ENCODE measurements at places on chromosomes 3 and 15.

DNA sequence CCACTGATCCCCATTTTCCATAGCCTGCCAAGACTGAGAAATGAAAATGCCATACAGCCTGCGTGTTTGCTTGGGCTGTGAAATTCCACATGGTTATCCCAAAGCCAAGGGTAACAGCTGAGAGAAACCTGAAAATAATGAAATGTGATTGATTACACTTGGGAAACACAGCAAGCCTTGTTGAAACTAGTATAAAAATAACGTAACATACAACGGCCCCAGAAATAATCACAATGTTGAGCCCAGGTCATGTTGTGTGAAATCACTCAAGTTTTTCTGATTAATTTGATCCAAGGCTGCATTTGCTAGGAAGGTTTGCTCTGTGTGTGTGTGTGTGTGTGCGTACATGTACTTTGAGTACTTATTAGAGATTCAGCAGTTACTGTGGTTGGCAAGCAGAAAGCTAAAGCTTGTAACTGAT is 269.0 kb downstream of the OXSM start:
- DNase-seq: no peak

DNA sequence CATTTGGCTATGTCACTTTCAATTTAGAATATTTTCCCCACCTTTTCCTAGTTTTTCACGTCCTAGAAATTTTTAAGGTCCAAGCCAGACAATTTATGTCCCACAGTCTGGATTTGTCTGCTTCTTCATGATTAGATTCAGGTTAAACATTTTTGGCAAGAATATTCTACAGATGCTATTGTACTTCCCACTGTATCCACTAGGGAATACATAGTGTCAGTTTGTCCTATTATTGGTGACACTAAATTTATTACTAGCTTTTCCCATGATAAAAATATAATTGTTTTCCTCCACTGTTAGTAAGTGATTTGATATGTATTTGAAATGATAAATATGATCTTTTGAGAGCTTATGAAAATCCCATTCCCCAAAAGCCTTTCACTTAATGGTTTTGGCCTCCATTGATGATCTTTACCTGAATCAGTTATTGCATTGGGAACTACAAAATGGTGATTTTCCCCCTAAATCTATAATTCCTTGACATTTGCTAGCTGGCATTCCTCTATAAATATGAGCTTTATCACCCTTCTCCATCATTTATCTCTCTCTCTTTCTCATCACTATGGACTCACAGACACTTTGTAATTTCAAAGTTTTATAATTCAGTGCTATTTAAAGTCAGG is 8.3 kb downstream of the ARL14 start:
- DNase-seq: no peak

DNA sequence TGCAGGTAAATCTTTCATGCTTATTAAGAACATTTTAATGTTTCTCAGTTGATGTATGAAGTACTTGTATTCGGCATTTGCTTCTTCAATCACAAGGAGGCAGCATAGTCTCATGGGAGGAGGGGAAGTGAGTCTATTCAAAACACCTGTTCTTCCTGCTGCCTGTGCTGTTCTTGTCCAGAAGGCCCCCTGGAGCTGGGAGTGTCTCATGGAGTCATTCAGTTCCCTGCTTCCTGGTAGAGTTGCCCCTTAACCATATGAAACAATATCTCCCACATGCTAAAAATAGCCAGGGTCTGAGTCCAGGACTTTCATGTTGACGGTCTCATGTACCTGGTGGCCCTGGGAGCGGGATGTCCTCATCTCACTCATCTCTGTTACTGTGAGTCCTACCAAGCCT is 15.5 kb upstream of the PPP1R2 start:
- no peak for DNase-seq

- no peak for DNase-seq
These were observed 101.2 kb upstream of the RGMA start for GRCh38 chr15:93190238-93190637.

- DNase-seq: no peak
These were observed 120.9 kb downstream of the LIPC start for GRCh38 chr15:58552505-58553364.

- DNase-seq: no peak
These were observed 11.0 kb downstream of the ISL2 start for GRCh38 chr15:76347482-76348055.

DNA sequence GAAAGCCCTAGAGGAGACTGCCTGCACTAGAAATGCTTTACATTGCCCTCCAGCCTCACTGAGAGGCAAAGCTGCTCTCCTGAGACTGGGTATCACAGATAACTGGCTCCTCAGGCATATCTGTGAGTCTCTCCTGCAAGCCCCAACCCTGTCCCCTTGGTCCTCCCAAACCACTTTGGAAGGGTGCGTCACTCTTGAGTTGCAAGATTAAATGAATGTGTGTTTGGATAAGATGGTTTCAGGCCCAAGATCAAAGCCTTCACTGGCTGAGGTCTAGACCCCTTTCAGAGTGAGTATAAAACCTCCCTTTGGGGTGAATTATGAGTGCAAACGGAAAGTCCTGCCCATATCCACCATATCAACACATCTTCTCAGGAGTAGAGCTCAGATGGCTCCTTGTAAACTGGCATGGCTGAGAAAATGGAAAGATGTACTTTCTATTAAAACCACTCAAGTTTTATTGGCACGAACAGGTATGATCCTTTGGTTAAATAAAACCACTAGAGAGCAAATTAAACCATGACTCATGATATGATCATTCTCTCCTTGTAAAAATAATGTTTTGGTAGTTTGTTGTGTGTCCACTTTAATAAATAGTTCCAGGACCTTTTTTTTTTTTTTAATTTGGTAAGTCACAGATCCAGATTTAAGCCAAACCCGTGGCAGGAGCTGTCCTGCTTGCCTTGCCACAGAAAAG is 164.0 kb downstream of the CHST2 start:
- DNase-seq: no peak
